ENCODE measurements at places on chromosomes 12 and 14.

GRCh38 chr14:37406095-37406494 lies 189.0 kb downstream of the FOXA1 start:
- DNase-seq: no peak

GRCh38 chr14:67532606-67532997 lies 488 bp upstream of the PLEKHH1 start:
- DNase-seq: no peak

GRCh38 chr14:75452900-75453816 lies 25.3 kb downstream of the JDP2 start:
- no peak for DNase-seq

- no peak for DNase-seq
Observed at GRCh38 chr12:18224745-18225144, 36.6 kb upstream of the PIK3C2G start.

DNA sequence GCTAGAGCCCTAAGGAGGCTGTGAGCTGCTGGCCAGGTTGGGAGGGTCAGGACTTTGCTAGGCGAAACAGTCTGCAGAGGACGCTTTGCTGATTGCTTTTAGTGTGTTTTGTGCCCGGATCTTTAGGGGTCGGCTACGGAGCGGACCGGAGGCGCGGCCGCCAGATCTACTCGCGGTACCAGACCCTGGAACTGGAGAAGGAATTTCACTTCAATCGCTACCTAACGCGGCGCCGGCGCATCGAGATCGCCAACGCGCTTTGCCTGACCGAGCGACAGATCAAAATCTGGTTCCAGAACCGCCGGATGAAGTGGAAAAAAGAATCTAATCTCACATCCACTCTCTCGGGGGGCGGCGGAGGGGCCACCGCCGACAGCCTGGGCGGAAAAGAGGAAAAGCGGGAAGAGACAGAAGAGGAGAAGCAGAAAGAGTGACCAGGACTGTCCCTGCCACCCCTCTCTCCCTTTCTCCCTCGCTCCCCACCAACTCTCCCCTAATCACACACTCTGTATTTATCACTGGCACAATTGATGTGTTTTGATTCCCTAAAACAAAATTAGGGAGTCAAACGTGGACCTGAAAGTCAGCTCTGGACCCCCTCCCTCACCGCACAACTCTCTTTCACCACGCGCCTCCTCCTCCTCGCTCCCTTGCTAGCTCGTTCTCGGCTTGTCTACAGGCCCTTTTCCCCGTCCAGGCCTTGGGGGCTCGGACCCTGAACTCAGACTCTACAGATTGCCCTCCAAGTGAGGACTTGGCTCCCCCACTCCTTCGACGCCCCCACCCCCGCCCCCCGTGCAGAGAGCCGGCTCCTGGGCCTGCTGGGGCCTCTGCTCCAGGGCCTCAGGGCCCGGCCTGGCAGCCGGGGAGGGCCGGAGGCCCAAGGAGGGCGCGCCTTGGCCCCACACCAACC lies 1.5 kb downstream of the HOXC6 start:
- no peak for DNase-seq

GRCh38 chr12:129911428-129912049 lies 7.7 kb upstream of the TMEM132D start:
- DNase-seq: peak; percentile 4

DNA sequence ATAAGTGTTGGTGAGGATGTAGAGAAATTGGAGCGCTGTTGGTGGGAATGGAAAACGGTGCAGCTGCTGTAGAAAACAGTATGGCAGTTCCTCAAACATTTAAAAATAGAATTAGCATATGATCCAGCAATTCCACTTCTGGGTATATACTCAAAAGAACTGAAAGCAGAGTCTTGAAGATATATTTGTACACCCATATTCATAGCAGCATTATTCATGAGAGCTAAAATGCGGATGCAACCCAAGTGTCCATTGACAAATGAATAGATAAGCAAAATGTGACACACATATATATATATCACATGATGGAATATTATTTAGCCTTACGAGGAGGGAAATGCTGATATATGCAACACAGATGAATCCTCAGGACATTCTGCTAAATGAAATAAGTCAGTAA lies 84.7 kb upstream of the CEP83 start:
- DNase-seq: no peak

DNA sequence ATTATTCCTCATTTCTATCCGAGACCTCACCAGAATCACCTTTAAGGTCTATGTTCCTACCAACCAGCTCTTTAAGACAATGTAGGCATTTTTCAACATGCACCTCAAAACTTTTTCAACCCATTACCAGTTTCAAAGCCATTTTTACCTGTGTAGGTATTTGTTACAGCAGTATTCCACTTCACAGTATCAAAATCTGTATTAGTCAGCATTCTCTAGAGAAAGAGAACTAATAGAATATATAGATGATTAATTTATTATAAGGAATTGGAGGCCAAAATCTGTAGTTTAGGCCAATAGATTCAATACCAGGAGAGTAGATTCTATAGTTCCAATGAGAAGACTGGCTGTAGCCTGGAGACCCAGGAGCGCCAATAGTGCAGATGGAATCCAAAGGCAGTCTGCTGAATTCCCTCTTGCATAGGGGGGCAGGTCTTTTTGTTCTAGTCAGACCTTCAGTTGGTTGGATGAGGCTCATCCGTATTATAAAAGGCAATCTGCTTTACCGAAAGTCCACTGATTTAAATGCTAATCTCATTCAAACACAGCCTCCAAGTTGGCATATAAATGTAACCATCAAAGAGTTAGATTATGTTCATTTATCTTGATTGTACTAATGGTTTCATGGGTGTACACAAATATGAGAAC lies 151.6 kb upstream of the SYT1 start:
- DNase-seq: no peak

- DNase-seq: no peak
Observed at GRCh38 chr12:124391340-124392261, 96.7 kb downstream of the RFLNA start.

- DNase-seq: no peak
Observed at GRCh38 chr14:75344411-75344810, 65.8 kb downstream of the FOS start.

- no peak for DNase-seq
Observed at GRCh38 chr12:105764216-105764835, 374.4 kb downstream of the NUAK1 start.
